ENCODE measurements at places on chromosomes 16 and 17.
A peak's percentile ranks its signal among the peaks of the same experiment; 100 is the strongest.

DNA sequence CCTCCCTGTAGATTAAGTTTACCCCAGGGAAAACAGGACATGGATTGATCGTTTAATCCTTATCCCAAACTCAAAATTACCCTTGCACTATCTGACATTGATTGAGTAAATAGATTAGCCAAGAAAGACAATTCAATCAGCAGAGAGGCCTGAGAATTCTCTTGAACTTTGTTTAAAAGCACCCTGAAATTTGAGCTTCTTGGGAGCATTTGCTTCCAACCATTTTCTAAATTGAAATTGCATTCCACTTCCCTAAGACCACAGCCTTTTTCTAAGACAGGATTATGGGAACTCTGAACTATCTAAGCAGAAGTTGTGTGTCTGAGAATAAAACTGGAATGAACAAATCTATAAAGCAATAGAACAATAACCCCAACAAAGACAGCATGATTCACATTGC lies 76.6 kb upstream of the TNRC6A start:
- no peak for ATAC-seq
- H3K36me3 ChIP-seq = no peaks in the 10 kb centered on the region
- no peaks in the 10 kb centered on the region for H3K4me1 ChIP-seq
- no peak overlapping the region for H3K27ac ChIP-seq
- no peak overlapping the region for H3K4me3 ChIP-seq

DNA sequence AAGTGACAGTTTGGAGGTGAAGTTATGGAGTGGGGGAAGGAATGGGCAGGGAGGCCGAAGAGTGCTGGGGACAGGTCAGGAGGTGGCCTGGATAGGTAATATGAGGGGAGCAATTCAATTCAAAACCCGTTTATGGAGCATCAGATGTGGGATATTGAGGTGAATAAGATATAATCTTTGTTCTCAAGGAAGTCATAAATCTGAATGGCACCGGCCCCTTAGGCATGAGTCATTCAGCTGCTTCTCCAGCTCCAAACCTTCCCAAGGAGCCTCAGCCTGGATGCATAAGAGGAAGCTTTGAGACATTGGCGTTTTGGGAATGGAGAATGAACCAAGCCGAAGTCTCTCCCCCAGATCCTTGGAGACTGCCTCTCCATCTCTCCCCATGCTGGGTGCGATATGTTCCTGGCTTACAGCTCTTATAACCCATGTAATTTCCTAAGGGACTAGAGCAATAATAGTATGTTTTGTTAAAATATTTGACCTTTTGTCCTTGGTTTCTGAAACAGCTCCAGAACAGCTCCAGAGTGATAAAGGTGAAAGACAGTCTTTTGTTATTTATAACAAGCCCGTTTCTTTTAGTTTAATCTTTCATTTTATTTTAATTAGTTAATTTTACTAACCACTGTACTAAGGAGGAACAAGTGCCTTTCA lies 1.7 kb downstream of the TUBG2 start:
- H3K27ac ChIP-seq = no peak overlapping the region
- ATAC-seq = no peak
- peaks cover 28% of the 10 kb centered on the region for H3K4me1 ChIP-seq
- no peak overlapping the region for H3K4me3 ChIP-seq
- H3K36me3 ChIP-seq = peaks cover 8% of the 10 kb centered on the region

GRCh38 chr17:2302778-2303203 lies 794 bp downstream of the SMG6 start:
- H3K4me1 ChIP-seq = peaks cover 49% of the 10 kb centered on the region
- no peaks in the 10 kb centered on the region for H3K27me3 ChIP-seq
- H3K4me3 ChIP-seq = peak overlapping the region; percentile 85

- H3K27ac ChIP-seq = peak overlapping the region; percentile 57
- ATAC-seq = no peak
- peaks cover 9% of the 10 kb centered on the region for H3K4me1 ChIP-seq
- no peak overlapping the region for H3K4me3 ChIP-seq
- H3K27me3 ChIP-seq = peaks cover 5% of the 10 kb centered on the region
Measured at GRCh38 chr17:65197201-65197600, 60.0 kb downstream of the RGS9 start.

GRCh38 chr17:74856112-74856511 lies 3.6 kb downstream of the GRIN2C start:
- H3K27me3 ChIP-seq = peaks cover 90% of the 10 kb centered on the region
- H3K4me3 ChIP-seq = no peak overlapping the region
- no peak overlapping the region for H3K27ac ChIP-seq
- ATAC-seq = no peak
- peaks cover 33% of the 10 kb centered on the region for H3K4me1 ChIP-seq

DNA sequence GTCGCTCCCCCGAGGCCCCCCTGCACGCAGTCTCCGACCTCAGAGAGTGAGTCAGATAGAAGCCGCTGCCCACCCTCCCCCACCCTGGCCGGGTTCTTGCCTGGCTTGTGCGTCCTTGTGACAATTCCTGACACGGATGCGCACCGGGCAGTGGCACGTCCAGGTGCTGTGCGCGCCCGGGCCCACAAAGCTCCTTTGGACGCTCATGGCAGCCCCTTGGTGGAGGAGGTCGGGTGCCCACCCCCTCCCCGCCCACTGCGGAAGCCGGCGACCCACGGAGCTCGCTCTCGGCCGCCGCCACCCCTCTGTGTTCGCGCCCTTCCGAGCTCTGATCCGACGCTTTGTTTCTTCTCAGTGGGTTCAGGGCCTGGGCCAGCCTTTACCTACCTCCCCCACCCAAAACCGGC lies 662 bp upstream of the TUBB3 start:
- peak overlapping the region; percentile 63 for H3K4me3 ChIP-seq
- H3K36me3 ChIP-seq = no peaks in the 10 kb centered on the region
- no peak overlapping the region for H3K27ac ChIP-seq
- ATAC-seq = no peak
- H3K4me1 ChIP-seq = peaks cover 47% of the 10 kb centered on the region

- ATAC-seq = no peak
- H3K27me3 ChIP-seq = no peaks in the 10 kb centered on the region
- no peaks in the 10 kb centered on the region for H3K4me1 ChIP-seq
Measured at GRCh38 chr17:60463157-60463835, 41.0 kb downstream of the CHCT1 start.

- H3K4me3 ChIP-seq = no peak overlapping the region
- peaks cover 33% of the 10 kb centered on the region for H3K4me1 ChIP-seq
- H3K27ac ChIP-seq = no peak overlapping the region
- H3K27me3 ChIP-seq = no peaks in the 10 kb centered on the region
- H3K36me3 ChIP-seq = peaks cover 55% of the 10 kb centered on the region
Measured at GRCh38 chr16:8847623-8848022, 21.2 kb downstream of the CARHSP1 start.

- ATAC-seq = no peak
- H3K27ac ChIP-seq = no peak overlapping the region
- no peaks in the 10 kb centered on the region for H3K4me1 ChIP-seq
- no peaks in the 10 kb centered on the region for H3K36me3 ChIP-seq
- no peak overlapping the region for H3K4me3 ChIP-seq
Measured at GRCh38 chr17:71530248-71530647, 590.6 kb upstream of the SOX9 start.

DNA sequence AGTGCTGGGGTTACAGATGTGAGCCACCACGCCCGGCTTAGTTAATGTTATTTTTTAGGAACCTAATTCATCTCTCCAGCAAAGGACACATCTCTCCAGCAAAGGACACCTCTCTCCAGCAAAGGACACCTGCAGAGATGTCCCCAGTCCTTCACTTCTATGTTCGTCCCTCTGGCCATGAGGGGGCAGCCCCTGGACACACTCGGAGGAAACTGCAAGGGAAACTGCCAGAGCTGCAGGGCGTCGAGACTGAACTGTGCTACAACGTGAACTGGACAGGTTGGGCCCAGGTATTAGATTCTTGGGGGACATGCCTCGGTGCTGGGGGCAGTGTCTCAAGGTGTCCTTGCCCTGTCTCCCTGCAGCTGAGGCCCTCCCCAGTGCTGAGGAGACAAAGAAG lies 4.7 kb downstream of the PFAS start:
- no peak overlapping the region for H3K4me3 ChIP-seq
- H3K27me3 ChIP-seq = no peaks in the 10 kb centered on the region
- H3K27ac ChIP-seq = no peak overlapping the region
- no peak for ATAC-seq
- H3K4me1 ChIP-seq = peaks cover 17% of the 10 kb centered on the region

GRCh38 chr16:70698901-70699300 lies 13.0 kb upstream of the MTSS2 start:
- H3K4me1 ChIP-seq = peaks cover 7% of the 10 kb centered on the region
- no peaks in the 10 kb centered on the region for H3K27me3 ChIP-seq
- H3K4me3 ChIP-seq = no peak overlapping the region
- ATAC-seq = no peak

- H3K27ac ChIP-seq = peak overlapping the region; percentile 30
- H3K4me1 ChIP-seq = peaks cover 9% of the 10 kb centered on the region
- ATAC-seq = peak; percentile 76
Measured at GRCh38 chr17:34242587-34243363, 12.3 kb upstream of the CCL2 start.

DNA sequence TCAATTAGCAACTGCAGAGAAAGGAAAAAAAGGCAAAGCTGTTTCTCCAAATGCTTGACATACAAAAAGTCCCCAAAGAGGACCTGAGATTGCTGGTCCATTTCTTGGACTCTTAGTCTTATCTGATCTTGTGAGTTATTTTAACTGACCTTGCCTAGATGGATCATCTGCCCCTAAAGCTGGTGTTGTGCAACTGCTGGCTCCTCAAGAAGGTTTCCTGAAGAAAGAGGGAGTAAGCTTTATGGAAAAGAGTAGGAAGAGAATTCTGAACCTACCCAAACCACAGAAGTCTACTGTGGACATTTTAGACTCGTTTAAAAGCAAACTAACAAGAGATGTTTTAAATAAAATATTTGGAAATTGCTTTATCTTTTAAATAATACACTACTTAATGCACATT lies 140.0 kb upstream of the HS3ST3A1 start:
- no peaks in the 10 kb centered on the region for H3K4me1 ChIP-seq
- H3K27me3 ChIP-seq = peaks cover 13% of the 10 kb centered on the region
- no peak overlapping the region for H3K27ac ChIP-seq
- ATAC-seq = no peak
- no peaks in the 10 kb centered on the region for H3K36me3 ChIP-seq
- H3K4me3 ChIP-seq = no peak overlapping the region

GRCh38 chr17:34675143-34675542 lies 95.8 kb downstream of the TMEM132E start:
- H3K4me1 ChIP-seq = no peaks in the 10 kb centered on the region
- H3K27ac ChIP-seq = no peak overlapping the region
- H3K36me3 ChIP-seq = no peaks in the 10 kb centered on the region
- ATAC-seq = no peak
- H3K27me3 ChIP-seq = peaks cover 19% of the 10 kb centered on the region
- H3K4me3 ChIP-seq = no peak overlapping the region

GRCh38 chr17:32279891-32280716 lies 14.5 kb downstream of the RHBDL3 start:
- peaks cover 23% of the 10 kb centered on the region for H3K4me1 ChIP-seq
- no peaks in the 10 kb centered on the region for H3K36me3 ChIP-seq

DNA sequence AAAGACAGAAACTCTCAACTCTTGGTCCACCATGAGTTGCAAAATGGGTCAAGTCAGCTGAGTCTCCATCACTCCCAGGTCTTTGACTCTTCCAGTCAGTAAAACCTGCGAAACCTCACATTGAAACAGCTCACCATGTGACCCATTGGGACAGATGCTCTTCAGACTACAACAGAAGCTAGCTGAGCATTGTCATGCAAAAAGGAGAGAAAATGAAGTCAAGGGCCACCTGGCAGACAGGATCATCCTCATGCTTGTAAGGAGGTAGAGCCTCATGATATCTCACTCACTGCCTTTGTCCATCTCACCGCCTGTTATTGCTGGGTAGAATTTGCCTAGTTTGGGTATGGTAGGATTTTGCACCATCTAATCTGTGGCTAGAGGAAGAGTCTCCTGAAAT lies 50.2 kb downstream of the MAF start:
- peaks cover 14% of the 10 kb centered on the region for H3K27me3 ChIP-seq
- ATAC-seq = no peak
- H3K4me1 ChIP-seq = no peaks in the 10 kb centered on the region
- H3K36me3 ChIP-seq = no peaks in the 10 kb centered on the region
- H3K4me3 ChIP-seq = no peak overlapping the region

DNA sequence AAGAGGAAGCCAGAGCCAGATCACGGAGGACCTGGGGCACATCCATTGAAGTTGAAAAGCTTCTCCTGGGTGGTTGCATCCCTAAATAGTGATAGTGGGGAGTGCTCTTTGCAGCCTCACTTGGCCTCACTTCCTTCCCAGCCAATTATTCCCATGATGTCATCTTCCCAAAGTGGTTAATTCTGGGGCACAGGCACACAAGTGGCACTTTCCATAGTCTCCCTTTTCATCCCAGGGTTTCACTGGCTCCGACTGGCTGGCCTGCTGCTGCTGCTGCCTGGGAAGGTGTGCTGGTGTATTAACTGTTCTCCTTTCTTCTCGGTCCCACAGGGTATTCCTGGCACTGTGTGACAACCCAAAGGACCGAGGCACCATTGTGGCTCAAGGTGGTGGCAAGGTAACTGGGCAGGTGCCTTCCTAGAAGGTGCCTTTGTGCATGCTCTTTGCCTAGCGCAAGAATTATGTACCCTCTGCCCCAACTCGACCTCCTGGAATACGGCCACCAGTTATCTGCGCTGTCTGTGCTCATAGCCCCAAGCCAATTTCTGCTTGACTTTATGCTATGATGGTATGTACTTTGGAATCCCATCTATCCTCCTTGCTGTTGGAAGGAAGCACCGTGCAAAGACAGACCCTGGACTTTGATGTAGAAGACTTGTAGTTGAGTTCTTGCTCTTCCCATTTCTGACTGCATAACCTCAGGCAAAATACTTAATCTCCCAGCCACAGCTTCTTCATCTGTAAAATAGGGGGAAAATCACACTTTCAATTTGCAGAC lies 18.4 kb downstream of the SLC35G3 start:
- H3K36me3 ChIP-seq = no peaks in the 10 kb centered on the region
- no peak overlapping the region for H3K4me3 ChIP-seq
- H3K4me1 ChIP-seq = peaks cover 8% of the 10 kb centered on the region
- H3K27ac ChIP-seq = no peak overlapping the region

DNA sequence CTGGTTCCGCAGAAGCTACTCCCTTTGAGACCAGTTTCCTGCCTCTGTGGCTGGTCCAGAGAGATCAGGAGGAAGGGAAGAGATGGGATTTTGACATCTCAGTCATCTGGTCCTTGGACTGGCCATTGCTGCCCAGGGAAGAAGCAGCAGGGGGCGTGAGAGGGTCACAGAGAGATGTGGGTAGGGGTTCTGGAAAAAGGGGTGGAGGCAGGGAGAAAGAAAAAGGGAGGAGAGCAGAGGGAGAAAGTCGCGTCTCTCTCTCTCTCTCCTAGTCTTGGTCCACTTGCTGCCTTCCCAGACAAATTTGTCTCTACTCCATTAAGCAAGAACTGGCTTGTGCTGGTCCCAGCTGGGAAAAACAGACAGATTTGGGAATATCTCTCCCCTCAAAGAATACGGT lies 4.4 kb downstream of the SHBG start:
- H3K27ac ChIP-seq = no peak overlapping the region
- ATAC-seq = no peak
- no peaks in the 10 kb centered on the region for H3K27me3 ChIP-seq
- no peaks in the 10 kb centered on the region for H3K36me3 ChIP-seq
- H3K4me1 ChIP-seq = peaks cover 3% of the 10 kb centered on the region

GRCh38 chr17:5466295-5466694 lies 2.5 kb downstream of the DHX33 start:
- ATAC-seq = no peak
- no peak overlapping the region for H3K27ac ChIP-seq
- H3K4me1 ChIP-seq = peaks cover 38% of the 10 kb centered on the region
- H3K4me3 ChIP-seq = no peak overlapping the region

- no peaks in the 10 kb centered on the region for H3K36me3 ChIP-seq
- H3K27me3 ChIP-seq = no peaks in the 10 kb centered on the region
- H3K4me3 ChIP-seq = no peak overlapping the region
- ATAC-seq = no peak
- H3K4me1 ChIP-seq = peaks cover 20% of the 10 kb centered on the region
Measured at GRCh38 chr16:14069818-14070217, 1.3 kb upstream of the MRTFB start.

Measured in stimulated activated memory B cell treated with anti-CD40 and anti-IgM and Interleukin-4, amounts not matched to agents 10 μg/mL and 1 μg/mL and 100 μg/mL, for 72 hours (primary cell).